Stimulated activated CD8-positive, alpha-beta memory T cell treated with anti-CD3 and anti-CD28 coated beads, Interleukin-4, amount 100 ng/mL, for 1 hour (primary cell): ENCODE measurements at places on chromosomes 16 and 17.

- DNase-seq, result no peak
Measured at GRCh38 chr16:86626966-86627365, 48.6 kb downstream of the FOXL1 start.

- DNase-seq, result no peak
Measured at GRCh38 chr17:75517297-75517865, 1.1 kb downstream of the TSEN54 start.

DNA sequence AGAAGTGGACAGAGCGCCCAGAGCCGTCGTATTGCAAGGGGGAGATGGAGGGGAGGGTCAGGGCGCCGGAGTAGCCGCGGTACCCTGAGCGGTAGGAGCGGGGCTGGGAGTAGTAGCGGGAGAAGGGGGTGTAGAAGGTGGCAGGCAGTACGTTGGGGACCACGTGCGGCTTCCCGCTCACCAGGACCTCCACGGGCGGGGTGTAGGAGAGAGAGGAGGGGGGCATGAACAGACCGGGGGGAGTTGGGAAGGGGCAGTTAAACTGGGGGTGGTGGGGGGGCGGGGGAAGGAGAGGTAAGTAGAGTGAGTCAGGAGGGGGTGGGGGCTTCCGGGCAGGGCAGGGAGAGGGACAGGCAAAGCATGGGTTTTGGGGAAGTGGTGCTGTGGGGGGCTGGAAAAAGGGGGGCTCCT, 16.8 kb downstream of the ST6GALNAC2 start:
- no peak for DNase-seq

- no peak for DNase-seq
Measured at GRCh38 chr17:35097776-35098175, 21.9 kb downstream of the RAD51D start.

DNA sequence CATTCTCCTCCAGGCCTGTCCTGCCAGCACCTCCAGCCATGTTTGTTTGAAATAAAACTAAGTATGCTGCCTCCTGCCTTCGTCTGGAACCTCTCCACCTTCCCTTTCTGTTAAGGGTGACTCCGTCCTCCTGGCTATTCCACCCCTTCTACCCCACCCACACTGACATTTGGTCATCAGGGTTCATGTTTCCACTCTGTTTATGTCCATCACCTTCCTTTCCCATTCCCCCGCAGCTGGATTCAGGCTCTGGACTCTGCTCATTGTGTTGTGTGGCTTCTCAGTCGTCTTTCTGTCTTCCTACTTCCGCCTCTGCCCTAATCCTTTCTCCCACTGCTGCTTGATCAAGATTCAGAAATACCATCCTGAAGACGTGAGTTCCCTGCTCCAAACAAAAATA, 28.6 kb downstream of the EPN2 start:
- no peak for DNase-seq
